ENCODE measurements at places on chromosomes 12 and 14. TPM values are rescaled to one million over a fixed set of nuclear protein-coding genes. Genes with fewer than 3 reads are reported as not detected.

GRCh38 chr14:69671365-69672030, 60.1 kb downstream of the SUSD6 start:
- no peak for DNase-seq

GRCh38 chr12:131089531-131090273, 136.0 kb downstream of the ADGRD1 start:
- DNase-seq: no peak

- no peak for DNase-seq
These were observed 30.8 kb downstream of the XRCC3 start for GRCh38 chr14:103684471-103684870.

GRCh38 chr12:67358781-67359338, 89.7 kb downstream of the CAND1 start:
- no peak for DNase-seq

DNA sequence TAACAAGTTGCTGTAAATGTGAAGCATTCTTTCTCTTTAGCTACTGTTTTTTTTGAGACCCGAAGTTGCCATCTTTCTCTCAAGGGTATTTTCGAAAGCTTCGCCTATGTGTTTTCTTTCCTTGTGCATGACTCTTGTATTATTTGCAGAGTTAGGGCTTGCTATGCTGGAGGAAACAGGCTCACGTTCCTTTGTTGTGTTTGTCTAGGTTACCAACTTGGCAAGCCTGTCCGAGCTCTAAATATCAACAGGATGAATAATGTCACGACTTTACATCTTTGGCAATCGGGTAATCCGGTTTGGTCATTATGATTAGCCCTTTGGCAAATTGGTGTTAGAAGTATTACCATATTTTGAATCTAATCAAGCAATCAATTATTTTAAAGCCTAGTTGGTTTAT, 15.9 kb upstream of the ATP6V0A2 start:
- DNase-seq: no peak

DNA sequence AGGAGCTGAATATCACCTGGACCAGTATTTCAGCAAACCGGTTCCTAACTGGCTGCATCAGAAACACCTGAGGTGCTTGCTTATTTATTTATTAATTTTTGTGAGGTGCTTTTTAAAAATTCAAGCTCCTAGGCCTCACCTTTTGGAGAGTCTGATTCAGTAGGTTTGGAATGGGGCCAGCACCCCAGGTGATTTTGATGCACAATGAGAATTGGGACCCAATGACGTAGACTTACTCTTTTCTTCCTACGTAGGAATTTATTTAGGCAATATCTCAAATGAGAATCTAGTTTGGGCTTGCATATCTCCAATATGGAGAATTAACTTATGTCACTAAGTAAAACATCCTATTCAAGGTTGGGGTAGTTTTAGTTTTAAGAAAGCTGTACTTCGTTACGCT, 7.3 kb downstream of the YEATS4 start:
- no peak for DNase-seq

DNA sequence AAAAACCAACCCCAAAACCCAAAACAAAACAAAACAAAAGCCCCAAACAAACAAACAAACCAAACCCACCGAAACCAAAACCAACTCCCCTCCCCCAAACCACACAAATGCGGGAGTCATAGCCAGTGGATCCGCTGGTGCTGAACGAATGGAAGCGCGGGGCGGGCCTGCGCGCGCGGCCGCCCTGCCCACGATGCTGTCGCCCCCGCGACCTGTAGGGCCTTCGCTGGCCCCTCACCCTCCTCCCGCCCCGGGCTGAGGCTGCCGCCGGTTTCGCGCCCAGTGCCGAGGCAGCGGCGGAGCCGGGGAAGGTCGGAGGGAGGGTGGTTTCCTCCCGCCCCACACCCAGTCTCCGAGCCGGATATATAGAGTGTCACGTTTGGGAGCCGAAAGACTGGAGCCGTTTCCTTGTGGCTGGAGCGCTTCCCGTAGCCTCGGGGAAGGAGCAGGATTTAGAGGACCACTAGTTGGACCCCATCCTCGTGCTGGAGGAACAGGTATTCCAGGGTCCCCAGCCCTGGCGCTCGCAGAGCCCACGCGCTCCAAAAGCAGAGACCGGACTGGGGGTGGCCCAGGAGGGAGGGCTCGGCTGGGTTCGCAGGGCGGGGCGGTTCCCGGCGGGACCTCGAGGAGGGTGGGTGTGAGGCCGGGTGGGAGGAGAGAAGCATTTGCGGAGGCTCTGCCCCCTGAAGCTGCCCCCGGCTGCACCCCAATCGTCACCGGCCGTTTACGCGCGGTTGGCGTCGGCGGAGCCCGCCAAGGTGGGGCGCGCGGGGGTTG, at the start of gene FAR2:
TSS of gene FAR2 (plus strand) at position 368 of the 780 bp plus-strand sequence. CDS start 121,172 bp downstream, outside the sequence.
- no peak for DNase-seq

TBX5 gene
- not detected for total RNA-seq

FAM181A gene
- not detected for total RNA-seq

GLIPR1L1 gene
- 1.7 TPM for total RNA-seq

EGLN3 gene
- 27.3 TPM for total RNA-seq

KRT83 gene
- total RNA-seq: not detected

DLST gene
- 111 TPM for total RNA-seq
